ENCODE measurements at places on chromosomes 11 and 22.

DNA sequence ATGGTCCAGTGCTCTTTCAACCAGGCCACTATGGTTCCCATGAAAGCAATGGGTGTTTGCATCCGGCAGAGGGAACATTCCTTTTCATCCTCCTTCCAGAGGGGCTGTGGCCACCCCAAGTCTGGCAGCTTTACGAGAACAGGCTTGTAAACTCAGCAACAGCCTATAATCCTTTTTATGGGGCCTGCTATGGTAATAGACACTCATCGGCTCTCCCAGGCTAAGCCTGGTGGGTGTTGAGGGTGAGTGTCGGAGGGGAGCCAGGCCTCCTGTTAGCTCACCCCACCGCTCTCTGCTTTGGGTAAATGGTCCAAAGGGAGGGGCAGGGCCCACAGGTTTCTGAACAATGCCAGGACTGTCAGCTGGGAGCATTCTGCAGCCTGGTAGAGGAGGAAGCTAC, 111.6 kb upstream of the CD82 start:
- no peak for DNase-seq

DNA sequence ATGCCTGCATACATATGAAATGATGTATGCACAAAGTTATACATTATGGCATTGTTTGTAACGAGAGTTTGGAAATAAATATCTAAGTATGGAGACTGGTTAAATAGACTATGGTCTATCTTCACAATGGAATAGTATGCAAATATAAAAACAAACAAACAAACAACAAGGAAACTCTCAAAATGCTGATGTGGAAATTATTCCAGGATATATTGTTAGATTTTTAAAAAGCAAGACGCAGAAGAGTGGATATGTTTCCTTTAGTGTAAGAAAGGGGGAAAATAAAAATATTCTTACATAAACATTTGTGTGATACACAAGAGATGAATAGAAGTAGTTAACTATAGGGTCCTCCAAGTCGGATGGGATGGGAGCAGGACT, 10.8 kb upstream of the CRKL start:
- DNase-seq = no peak

GRCh38 chr11:48043991-48044512, 63.7 kb downstream of the PTPRJ start:
- no peak for DNase-seq

DNA sequence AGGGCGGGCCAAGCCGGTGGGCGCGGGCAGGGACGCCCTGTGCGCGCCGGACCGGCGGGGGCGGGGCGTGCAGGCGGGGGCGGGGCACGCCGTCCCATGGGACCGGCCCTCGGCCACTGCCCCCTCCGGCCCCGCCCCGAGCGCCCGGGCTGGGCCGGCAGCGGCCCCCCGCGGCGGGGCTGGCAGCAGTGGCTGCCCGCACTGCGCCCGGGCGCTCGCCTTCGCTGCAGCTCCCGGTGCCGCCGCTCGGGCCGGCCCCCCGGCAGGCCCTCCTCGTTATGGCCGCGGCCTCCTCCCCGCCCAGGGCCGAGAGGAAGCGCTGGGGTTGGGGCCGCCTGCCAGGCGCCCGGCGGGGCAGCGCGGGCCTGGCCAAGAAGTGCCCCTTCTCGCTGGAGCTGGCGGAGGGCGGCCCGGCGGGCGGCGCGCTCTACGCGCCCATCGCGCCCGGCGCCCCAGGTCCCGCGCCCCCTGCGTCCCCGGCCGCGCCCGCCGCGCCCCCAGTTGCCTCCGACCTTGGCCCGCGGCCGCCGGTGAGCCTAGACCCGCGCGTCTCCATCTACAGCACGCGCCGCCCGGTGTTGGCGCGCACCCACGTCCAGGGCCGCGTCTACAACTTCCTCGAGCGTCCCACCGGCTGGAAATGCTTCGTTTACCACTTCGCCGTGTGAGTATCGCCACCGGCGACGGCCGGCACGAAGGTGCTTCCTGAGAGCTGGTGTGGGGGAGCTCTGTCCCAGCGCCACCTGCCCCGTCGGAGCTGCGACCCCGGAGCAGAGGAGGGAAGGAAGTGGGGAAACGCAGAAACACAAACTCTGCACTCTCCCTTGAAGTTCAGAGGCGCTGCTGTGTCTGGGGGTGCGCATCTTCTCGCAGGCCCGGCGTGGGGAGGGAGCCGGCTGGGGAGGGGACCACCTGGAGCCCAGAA, at the start of gene KCNQ1:
Gene KCNQ1 (plus strand): TSS at position 188 of the 925 bp plus-strand sequence. CDS start 91 bp downstream, at position 279.
- no peak for DNase-seq

DNA sequence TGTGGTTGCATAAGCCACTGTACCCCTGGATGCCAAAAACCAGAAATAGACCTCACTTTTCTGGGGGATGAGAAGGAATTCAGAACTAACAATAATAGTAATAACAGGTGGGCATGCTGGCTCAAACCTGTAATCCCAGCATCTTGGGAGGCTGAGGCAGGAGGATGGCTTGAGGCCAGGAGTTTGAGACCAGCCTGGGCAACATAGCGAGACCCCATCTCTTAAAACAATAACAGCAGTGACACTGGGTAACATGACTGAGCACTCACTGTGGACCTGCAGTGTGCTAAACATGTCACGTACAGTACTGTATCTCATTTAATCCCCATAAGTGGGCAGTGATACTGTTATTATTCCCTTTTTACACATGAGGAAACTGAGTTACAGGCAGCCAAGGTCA, 10.0 kb downstream of the FLRT1 start:
- DNase-seq = no peak

DNA sequence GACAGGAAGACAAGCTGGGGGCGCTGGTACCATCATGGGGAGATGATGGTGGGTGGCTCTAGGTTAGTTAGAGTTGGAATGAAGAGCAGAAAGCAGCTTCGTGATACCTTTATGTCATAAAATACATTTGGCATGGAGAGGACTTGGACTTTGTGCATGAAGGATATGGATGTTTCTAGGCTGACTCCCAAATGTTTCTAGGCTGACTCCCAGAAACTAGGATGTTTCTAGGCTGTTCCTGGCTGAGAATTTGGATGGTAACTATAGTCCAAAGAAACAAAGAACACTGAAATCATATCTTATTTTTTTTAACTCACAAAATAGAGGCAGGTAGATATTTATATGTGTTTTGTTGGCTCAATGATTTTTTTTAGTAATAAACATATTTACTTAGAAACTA, 89.4 kb upstream of the VPREB1 start:
- no peak for DNase-seq

- no peak for DNase-seq
Measured at GRCh38 chr11:111733016-111733415, 33.2 kb downstream of the PPP2R1B start.

DNA sequence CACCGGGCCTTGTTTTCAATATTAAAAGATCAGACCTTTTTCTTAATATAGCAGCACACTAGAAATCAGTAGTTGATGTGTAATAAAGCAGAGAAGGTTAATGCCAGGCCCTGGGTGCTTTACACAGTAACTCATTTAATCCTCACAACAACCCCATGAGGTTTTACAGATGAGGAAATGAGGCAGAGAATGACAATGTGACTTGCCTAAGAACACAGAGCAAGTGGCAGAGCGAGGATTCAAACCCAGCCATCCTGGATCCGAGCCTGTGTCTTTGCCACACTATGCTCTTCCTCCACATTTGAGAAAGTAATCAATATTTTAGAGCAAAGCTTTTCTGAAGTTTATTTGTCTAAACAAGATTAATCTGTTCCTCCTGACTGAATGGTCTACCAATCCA, 7.2 kb downstream of the JAML start:
- no peak for DNase-seq

GRCh38 chr11:71140206-71140919, 112.0 kb downstream of the SHANK2 start:
- DNase-seq = no peak

DNA sequence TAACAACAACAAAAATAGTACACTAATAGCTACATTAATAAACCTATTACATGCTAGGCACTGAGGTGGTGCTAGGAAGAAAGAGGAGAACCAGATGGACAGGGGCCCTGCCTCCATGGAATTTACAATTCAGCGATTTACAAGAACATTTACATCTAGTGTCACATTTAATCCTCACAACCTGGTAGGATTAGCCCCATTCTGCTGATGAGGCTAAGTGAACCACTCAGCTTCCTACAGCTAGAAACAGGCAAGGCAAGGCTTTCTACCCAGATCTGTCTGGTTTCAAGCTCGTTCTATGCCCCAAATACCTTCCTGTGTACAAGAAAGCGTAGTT, 368.4 kb downstream of the BUD13 start:
- no peak for DNase-seq

- DNase-seq = no peak
Measured at GRCh38 chr11:1879342-1879940, 12.3 kb downstream of the PRR33 start.

GRCh38 chr11:7638710-7639642, 34.3 kb downstream of the CYB5R2 start:
- DNase-seq = no peak

- no peak for DNase-seq
Measured at GRCh38 chr11:122627745-122628144, 27.8 kb upstream of the UBASH3B start.

GRCh38 chr11:123451183-123451781, 21.2 kb downstream of the GRAMD1B start:
- no peak for DNase-seq

DNA sequence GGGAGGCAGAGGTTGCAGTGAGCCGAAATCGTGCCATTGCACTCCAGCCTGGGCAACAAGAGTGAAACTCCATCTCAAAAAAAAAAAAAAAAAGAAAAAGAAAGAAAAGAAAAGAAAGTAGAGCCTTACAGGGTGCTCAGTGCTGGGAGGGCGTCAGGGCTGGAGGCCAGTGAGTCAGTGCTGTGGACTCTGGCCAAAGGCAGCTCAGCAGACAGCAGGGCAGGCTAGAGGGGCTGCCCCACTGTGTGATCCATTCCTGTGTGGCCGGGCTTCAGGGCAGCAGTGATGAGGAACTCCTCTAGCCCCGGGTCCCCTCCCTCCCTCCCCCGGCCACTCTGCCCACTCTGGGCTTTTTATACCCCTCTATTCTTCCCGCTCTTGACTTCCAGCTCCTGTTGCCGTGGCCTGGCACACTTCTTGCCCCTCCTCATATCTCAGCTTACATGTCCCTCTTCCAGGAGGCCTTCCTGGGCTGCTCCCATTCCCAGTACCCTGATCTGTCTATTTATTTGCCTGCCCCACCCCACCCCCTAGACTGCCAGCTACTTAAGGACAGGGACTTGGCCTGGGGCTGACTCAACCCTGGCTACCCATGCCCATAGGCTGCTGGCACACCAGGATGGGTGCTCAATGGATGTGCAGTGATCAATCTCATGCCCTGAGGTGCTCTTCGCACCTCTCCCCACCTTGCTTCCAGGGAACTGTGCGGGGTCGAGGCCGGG, 10.1 kb downstream of the SYT12 start:
- DNase-seq = no peak

DNA sequence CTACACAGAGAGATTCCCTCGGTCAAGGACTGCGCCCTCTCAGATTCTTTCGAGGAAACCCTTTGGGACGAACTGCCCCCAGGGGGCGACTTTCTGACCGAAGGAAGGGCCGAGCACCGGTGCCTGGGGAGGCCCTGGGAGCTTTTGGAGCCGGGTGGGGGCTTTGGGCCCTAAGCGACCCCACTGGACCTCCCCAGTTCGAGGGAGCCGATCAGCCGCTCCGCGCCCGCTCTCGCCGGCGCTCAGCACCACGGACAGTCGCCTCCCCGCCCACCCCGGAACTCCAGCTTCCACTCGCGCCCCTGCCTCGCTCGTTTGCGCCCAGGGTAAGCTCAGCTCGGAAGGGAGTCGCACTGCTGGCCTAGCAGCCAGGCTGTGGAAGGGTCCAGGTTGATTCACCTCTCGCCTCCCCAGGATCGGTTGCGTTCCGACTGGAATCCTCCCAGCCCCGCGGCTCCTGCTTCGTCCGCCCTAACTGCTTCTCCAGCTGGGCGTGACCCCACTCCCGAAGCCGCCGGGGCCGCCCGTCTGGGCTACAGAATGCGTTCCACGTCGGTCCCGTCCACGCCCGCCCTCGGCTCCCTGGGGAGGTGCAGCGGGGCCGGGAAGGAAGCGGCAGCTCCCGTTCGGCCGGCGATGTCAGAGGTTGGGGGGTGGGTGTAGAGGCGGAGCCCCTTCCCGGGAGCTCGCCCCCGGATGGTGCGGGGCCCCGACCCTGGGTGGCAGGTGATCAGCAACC, 428 bp downstream of the SCN3B start:
- no peak for DNase-seq

- DNase-seq = no peak
Measured at GRCh38 chr22:40660730-40661129, 18.6 kb upstream of the MCHR1 start.

DNA sequence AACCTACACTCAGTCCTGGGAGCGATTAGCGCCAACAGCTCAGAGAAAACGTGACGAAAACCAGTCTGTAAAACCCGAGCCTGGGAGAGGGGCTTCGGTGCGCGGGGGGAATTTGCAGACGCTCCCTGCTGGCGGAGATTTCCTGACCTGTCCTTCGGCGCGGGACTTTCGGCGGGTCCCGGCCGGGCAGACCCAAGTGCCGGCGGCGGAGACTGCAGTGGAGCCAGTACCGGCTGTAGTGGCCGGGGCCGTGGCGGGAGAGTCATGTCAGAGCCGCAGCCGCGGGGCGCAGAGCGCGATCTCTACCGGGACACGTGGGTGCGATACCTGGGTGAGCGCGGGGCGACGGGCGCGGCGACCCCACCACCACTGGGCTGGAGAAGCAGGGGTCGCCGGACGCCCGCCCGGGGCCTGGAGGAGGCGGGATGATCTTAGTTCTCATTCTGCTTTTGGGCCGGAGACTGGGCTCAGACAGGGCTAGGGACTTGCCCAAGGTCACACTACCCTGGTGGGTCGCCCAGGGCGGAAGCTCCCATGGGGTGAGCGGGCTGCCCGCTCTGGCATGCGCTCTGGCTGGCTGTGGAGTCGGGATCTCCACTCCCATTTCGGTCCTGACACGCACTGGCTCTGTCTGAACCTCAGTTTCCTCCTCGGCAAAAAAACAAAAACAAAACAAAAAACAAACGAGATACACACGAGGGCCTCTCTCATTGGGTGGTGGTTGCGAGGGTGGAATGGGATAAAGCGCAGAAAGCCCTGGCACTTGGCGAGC, at the start of gene MTFP1:
Gene MTFP1 (plus strand): TSS at position 153 of the 772 bp plus-strand sequence. CDS start 112 bp downstream, at position 265.
- DNase-seq = no peak

DNA sequence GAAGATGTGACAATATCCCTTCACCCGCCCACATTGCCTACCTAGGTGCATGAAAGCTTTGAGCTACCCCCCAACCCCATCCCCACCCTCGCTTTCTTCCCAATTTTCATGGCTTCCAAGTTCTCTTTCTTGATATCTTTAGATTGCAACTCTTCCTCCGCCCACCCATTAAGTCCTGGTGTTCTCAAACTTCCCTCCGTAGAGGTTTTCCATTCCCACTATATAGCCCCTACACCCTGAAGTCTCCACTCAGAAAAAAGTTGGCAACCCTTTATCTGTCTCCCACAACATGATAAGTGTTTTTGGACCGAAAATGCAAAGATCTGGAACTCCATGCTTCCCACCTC, 572 bp downstream of the ZNF70 start:
- no peak for DNase-seq
